ENCODE measurements at places on chromosomes 6 and 20.

GRCh38 chr6:31945507-31946369 is at the start of gene CFB:
Gene CFB (plus strand): TSS chr6:31946095. CDS start chr6:31946222, 127 bp downstream.
- no peak for DNase-seq

DNA sequence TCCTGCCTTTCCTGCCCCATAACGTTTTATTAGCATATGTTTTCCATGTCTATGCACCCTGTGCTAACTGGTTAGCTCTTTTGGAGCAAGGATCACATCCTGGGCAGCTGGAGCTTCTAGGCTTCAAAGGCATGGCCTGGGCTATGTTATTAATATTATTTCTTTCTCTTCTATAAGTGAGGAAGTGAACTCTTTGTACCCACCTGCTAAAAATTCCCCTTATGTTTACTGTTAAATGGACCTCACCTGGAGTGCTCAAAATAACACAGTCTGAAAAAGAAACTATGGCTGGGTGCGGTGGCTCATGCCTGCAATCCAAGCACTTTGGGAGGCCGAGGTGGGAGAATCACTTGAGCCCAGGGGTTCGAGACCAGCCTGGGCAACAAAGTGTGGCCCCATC is 97.8 kb downstream of the TNFAIP3 start:
- no peak for DNase-seq

GRCh38 chr20:38872491-38873049 is 53.6 kb upstream of the FAM83D start:
- no peak for DNase-seq

GRCh38 chr6:26445934-26446667 is 5.8 kb downstream of the BTN3A3 start:
- no peak for DNase-seq

GRCh38 chr20:5658912-5659345 is 91.3 kb upstream of the SHLD1 start:
- DNase-seq: no peak

DNA sequence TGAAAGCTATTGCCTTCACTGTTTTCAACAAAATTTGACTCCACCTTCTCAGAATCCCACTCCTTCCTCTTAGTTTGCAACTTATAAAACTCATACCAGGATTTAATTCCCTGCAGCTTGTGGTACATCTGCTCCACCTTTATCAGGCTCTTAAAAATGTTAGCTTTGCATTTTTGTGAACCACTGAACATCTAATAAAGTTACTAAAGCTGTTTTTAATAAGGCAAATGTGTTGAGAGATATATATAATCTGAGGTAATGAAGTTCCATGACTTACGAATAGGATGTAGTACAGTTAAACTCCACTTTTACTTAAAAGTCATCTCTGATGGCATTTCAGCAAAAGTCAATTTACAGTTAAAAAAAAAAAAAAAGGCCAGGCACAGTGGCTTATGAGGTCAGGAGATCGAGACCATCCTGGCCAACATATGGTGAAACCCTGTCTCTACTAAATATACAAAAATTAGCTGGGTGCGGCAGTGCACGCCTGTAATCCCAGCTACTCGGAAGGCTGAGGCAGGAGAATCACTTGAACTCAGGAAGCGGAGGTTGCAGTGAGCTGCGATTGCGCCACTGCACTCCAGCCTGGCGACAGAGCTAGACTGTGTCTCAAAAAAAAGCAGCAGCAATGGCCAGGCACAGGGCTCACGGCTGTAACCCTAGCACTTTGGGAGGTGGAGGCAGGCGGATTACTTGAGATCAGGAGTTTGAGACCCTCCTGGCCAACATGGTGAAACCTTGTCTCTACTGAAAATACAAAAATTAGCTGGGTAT is 106.2 kb downstream of the KIF13A start:
- DNase-seq: no peak

DNA sequence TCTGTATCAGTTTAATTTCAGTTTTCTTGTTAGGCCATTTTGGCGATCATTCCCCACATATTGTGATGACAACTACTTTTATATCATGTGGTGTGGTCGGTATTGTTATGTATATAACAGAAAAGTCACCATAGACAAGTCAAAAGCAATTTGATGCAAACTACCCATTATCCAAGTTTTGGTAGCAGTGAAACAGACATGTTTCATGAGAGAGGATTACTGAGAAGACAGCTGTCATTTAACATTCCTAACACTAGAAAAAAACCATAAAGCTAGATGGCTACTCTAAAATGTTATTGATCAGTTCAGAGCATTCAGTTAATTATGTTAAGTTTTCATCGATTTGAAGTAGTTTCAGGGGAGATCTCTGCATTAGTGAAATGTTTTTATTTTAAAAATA is 462.1 kb upstream of the SOX4 start:
- no peak for DNase-seq

DNA sequence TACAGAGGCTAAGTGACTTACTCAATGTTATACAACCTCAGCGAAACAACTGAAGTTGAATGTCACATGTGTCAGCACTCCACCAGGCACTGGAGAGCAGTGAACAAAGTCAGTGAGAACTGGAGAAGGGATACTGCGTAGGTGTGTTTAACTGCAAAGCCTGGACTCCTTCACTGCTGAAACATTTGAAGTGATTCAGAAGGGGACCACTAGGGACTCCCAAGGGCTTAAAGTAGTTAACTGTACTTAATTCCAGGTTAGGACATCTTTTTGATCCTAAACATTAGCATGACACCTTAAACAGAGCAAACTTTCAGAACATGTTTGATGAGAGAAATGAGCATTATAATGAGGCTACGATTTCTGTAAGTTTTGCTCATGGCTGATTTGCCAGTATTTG is 45.0 kb upstream of the ZBTB24 start:
- DNase-seq: no peak

DNA sequence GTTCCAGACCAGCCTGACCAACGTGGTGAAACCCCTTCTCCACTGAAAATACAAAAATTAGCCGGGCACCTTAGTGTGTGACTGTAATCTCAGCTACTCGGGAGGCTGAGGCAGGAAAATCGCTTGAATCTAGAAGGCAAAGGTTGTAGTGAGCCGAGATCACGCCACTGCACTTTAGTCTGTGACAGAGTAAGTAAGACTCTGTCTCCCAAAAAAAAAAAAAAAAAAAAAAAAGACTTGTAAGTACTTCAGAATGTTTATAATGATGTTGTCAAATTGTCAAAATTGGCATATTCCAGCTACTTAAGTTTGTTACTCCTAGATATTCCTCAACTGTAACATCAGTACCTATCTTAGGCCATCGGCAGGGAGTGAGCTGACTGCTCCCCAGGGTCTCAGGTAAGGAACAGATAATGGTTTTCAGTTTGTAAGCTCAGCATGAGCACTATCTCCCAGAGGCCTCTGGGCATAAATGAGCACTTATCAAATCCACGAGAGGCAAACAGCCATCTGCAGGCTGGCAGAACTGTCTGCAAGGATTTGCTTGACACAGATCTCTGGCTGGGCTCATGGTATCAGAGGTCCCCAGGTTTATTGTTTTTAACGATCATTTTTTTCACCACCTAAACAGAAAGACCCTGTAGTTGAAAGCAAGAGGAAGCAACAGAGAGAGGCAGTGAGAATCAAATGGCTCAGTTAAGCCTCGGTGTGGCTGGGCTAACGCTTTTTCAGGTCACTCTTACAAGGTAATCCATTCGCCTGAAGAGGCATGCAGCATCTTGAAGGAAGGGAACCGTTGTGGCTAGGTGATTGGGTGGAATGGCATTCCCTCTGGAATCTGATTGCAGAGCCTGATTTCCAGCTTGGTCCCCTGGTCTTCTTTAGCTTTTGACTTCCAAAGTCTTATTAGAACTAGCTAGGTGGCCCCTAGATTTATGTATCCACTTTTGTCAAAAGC is 115.9 kb downstream of the LY86 start:
- DNase-seq: no peak

DNA sequence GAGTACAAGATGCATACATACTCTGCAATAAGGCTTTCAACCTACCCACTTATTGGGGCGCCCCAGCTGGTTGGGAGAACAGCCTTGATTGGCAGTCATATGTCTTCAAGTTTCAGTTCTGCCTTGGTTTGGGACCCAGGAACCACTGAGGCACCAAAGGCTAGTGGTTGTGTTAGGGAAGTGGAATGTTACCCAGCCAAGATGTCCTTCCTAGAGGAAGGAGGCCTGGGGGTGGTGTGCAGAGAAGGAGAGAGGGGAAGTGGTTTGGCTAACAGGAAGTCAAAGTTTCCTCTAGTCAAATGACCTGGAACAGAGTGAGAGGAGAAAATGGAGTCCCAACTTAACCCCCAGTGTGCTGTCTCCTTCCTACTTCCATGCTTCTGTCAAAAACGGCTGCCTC is 59.4 kb downstream of the CD164 start:
- no peak for DNase-seq

DNA sequence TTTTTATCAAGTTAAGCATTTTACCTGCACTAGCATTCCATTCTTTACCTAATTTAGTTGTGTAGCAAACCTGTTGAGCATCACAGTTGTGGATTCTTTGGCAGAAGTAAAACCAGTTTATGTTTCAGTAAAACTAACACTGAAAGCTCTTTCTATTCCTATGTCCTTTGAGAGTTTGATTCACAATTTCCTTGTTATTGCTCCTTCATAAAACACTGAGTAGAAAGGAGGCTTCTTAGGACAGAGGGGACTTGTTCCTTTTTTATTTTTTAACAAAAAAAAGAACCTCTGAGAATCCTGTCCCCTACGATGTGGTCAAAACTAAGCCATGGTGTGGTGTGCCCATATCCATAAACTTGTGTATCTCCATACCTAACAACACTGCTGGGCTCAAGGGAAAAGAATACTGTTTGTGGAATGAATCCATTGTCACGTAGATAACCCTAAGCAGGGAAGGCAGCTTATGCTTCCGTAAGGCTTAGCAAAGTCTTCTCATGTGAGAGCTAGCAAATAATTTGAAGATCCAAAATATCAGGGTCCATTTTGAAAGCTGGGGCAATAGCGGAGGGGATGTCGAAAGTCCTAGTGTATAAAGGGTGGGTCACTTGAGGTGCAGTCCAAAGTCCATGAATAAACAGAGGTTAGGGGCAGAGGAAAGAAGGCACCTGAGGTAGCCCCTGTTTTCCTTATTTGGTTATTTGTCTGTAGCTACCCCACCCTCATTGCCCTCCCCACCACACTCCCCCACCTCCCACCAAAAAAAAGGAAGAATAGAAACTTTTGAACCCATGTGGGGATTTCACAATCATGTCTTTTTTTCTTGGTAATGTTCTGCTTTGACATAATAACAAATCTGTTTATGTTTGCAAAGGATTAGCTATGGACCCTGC is 71.0 kb downstream of the PLAGL1 start:
- no peak for DNase-seq

- DNase-seq: no peak
These were observed 28.9 kb downstream of the ILRUN start for GRCh38 chr6:34667481-34668238.

DNA sequence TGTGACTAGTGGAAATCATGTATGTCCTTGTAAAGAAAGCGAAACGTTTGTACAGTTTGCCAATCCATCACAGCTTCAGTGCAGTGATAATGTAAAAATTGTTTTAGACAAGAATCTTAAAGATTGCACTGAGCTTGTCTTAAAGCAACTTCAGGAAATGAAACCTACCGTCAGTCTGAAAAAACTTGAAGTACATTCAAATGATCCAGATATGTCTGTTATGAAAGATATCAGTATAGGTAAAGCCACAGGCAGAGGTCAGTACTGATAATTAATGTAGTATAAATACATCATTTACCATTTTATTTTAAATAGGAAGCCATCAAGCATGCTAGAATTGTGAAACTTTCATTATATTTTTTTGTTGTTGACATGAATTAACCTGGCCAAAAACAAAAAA is 60.9 kb upstream of the SMIM8 start:
- DNase-seq: no peak

- no peak for DNase-seq
These were observed 78.0 kb downstream of the DZANK1 start for GRCh38 chr20:18388860-18389259.

GRCh38 chr6:40479706-40480105 is 107.5 kb downstream of the LRFN2 start:
- DNase-seq: no peak

DNA sequence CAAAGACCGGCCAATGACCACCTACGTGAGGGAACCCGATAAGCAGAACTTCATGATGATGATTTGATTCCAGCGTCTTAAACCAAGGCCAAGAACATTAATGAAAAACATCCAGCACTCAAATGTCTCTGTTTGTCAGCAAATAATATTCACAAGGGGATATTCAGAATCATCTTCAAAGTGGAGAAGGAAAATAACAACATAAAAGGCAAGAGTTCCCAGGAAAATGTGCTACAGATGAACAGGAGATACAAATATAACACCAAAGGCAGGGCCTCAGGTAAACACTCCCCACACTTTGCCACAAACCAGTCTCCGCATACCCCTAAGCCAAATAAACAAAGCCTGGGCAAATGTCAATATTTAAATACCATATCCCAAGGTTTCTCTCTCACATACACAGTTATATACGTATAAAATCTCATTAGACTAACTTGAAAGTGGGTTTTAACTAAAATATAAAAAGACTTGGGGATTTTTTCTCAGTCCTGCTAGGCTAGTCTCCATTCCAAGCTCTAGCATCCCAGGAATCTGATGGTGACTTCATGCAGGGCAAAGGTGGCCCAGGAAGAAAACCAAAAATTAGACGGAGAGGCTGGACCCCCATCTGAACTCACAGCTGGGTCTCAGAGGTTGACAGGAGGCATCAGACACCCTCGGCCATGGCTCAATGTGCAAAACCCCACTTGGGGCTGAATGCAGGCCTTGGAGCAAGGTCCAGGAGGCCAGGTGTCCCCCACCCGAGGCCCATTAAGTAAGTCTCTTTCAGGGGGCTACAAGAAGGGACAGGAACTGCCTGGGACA is 32.1 kb downstream of the TRAM2 start:
- no peak for DNase-seq

DNA sequence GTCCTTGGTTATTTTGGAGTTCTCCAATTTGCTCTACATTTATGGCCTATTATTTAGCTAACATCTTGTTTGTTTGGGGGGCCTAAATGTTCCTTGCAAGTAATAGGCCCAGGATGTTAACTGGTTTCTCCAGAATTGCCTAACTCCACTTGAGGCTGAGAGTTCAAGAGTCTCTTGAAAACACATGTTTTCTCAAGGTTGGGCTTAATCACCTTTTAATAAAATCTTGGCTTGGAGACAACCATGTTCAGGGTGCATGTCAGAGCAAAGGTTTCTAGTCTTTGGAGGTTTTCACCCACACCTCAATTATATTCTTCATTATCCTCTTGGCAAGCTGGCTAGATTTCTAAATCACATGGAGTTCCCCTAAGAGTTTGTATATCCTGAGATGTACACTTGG is 54.2 kb downstream of the KLHL31 start:
- no peak for DNase-seq

DNA sequence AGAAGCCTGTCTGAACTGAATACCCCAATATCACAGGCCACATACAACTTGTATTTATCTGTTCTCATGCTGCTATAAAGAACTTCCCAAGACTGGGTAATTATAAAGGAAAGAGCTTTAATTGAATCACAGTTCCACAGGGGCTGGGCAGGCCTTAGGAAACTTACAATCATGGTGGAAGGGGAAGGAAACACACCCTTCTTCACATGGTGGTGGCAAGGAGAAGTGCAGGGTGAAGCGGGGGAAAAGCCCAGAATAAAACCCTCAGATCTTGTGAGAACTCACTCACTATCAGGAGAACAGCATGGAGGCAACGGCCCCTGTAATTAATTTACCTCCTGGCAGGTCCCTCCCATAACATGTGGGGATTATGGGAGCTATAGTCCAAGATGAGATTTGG is 50.3 kb upstream of the FNDC1 start:
- DNase-seq: no peak

GRCh38 chr6:69758214-69758613 is 38.6 kb downstream of the LMBRD1 start:
- no peak for DNase-seq
